ENCODE measurements at places on chromosomes 11 and 22. TPM values are rescaled to one million over a fixed set of nuclear protein-coding genes. Genes with fewer than 3 reads are reported as not detected.

DNA sequence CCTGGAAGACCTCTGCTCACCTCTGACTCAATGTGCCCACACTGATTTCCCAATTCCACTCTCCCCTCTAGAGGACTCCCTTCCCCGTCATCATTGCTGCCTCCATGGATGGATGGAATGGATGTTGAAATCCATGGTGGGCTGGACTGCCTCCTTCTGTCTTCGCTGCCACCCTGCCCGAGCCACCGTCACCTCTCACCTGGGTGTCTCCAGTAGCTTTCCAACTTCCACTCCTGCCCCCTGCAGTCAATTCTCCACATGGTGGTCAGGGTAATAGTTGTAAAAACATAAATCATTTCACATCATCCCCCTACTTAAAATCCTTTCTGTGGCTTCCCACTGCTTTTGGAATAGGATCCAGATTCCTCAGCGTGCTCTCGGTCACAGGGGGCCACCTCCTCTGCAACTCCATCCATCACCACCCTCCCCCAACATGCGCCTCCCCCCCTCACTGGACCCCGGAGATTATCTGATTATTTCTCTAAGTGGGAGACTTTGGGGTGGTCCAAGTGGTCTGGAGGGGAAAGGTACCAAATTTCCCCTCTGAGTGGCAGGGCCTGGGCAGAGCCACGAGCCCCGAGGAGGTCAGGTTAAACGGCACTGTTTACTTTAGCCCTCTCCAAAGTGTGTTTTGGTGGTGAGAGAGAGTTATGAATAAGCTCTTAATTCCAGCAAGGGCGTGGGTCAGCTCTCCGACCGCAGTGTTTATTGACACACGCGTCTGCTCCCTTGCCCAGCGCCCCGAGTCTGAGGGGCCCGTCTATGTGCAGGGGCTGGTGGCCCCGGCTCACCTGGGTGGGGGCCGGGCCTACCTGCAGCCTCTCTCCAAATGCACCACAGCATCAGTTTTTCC lies 313.7 kb downstream of the MN1 start:
- no peak for DNase-seq

DNA sequence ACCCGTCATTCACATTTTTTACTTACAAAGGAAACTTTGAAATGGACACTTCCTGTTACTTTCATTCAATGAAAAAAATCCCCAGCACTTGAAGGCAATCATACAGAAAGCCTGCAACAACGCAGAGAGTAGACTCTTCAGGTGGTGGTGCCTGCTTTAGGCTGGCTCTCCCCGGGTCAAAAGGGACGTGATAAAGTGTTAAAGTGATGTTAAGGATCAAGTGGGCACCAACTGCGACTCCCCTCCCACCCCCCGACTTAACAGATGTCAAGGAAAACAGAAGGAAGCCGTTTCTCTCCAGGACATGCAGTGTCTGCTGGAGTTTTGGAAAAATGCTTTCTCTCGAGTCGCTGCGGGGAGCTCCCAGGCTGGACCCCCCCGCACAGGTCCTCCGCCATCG lies 414 bp upstream of the PNPLA3 start:
- DNase-seq = no peak

GRCh38 chr22:40878922-40879321 lies 17.0 kb upstream of the DNAJB7 start:
- no peak for DNase-seq

DNA sequence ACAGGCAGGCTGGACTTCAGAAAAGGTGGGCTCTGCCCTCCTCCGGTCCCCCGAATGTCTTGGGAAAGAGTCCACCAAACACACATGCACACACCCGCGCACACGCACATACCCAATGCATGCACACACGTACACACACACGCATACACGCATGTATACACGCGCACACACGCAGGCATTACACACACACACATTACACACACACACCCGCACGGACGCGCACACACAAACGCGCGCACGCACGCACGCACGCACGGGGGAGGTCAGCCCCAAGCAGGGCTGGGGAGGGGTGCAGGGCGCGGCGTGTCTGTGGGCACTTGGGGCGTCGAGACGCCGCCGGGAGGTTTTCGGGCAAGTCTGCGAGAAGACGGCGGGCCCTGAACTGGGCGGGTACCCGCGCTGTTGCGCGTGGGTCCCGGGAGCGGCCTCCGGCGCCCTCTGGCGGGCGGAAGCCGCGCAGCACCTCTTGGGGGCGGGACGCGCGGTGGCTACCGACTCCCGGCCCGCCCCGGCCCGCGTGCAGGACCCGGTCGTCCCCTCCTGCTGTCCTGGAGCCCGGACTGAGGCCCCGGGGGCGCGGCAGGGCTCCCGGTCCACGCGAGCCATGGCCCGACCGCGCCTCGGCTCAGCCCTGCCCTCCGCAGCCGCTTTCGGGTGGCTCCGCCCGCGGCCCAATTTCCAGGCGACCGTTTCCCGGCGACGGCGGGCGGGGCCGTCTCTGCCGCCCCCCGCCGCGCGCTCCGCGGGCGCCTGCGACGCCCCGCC lies 3.6 kb downstream of the SEPTIN5 start:
- DNase-seq = peak; percentile 78

DNA sequence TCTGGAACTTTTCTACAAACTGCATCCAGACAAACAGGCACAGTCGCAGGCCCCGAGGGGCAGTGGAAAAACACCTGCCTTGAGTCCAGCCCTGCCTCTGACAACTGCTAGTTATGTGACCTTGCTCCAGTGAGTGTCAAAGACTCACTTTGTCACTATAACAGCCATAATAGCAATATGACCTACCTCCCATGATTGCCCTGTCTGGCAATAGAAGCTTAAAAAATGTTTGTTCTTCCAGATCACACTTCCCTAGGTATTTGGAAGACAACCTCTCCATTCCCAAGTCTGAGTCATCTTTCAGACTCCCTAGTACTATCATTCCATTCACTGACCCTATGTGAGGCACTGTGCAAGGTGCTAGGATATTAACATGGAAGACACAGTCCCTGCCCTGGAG lies 74.5 kb downstream of the RPL27A start:
- no peak for DNase-seq

- DNase-seq = no peak
Observed at GRCh38 chr22:33467080-33467479, 408.9 kb upstream of the SYN3 start.

GRCh38 chr11:26844963-26845362 lies 123.1 kb upstream of the SLC5A12 start:
- no peak for DNase-seq

GRCh38 chr11:29006668-29007067 lies 898.5 kb downstream of the METTL15 start:
- no peak for DNase-seq

GRCh38 chr11:133127741-133128140 lies 404.6 kb downstream of the OPCML start:
- no peak for DNase-seq

- DNase-seq = no peak
Observed at GRCh38 chr11:12439615-12440014, 62.2 kb downstream of the PARVA start.

DNA sequence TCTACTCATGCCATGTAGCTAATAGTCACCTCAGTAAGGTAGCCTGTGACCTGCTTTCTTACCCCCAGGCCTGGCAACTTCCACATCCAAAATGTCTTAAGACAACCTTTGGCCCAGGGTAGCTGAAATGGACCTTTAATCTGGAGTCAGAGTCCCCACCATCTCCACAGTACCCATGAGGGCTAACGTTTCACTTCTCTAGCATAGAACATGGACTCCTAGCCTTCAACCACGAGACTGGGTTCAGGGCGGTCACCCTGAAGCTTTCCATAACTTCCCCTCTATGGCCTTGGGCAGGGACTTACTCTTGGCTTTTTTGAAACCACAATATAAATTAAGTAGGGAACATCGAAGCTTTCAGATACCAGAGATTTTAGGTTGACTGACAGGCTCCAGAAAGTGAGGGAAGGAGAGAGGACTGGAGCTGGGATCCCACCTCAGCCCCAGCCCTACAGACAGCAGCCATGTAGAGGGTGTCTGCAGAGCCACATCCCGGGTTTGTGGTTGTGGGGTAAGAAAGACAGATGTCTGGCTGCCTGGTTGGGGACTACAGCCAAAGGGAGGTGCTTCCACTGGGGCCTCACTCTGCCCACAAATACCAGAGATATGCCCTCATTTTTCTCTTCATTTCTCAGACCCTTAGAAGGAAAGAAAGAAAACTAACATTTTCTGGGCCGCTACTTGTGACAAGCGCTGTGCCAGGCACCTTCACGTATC lies 2.6 kb downstream of the TBC1D10A start:
- no peak for DNase-seq

GRCh38 chr11:33449798-33450197 lies 192.6 kb downstream of the HIPK3 start:
- DNase-seq = no peak

GRCh38 chr22:36068776-36069344 lies 40.2 kb upstream of the RBFOX2 start:
- DNase-seq = no peak

GRCh38 chr11:119488256-119488995 lies 65.5 kb upstream of the THY1 start:
- DNase-seq = no peak

DNA sequence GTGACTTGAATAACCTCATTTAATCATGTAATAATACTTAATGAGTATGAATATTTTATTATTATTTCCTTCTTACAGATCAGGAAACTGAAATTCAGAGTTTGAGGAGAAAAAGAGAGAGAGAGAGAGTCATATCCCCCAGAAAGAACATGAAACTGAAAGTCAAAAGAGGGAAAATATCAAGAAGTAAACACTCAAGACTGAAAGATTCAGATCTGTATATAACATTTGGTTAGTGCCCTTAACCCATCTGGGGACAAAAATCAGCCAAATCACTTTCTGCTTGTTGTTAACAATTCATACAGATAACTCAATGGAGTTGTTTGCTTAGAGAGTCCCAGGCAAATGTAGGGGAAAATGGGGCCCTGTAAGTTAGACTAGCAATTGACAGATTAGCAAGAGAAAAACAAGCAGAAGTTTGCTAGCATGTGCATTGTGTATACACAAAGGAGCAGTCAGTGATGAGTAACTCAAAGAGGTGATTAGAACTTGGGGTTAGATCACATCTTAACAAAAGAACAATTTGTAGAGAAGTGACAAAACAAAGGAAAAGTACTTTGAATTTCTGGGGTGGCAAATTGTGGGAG lies 25.9 kb upstream of the MMP13 start:
- no peak for DNase-seq

DNA sequence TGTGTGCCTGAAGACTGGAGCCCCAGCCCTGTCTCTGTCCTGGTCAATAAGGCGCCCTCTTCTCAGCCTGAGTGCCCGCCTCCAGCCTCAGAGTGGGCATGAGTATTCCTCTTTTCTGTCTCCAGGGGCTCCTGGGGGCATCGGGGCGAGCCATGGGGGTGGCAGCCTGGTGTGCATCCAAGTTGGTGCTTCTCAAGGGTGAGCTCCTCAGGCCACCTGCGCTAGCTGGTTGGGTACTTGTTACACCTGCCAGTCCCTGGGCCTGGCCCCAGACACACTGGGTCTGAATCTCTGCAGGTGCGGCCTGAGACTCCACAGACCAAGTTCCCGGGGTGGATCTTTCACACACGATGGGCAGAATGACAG lies 168.6 kb upstream of the B3GAT1 start:
- no peak for DNase-seq

DNA sequence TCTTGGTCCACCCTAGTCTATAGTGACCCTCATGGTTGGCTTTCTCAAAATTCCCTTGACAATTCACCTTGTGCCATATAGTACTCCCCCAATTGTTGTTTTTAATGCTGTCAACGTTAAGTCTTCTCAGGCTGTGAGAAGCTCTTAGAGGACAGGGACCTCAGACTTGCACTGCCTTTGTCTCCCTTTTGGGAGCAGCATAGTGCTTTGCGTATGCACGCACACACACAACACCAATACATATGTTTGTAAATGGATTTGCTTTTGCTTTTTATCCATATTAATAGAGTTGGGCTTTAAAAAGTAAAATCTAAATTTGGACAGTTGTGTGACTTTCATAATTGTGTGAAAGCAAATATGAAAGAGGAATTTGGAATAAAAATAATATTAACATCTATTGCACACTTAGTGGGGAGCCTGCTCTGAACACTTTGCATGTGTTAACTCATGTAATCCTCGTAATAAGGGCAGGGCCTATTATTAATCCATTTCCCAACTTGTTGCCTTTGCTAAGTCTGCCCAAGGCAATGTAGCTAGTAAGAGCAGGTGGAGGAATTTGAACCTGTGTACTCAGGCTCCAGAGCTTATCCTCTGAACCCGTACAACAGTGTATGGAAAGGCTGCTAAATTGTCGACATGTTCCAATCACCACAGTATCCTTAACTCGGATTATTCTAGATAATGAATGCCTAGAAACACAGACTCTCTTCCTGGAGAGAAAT lies 257.7 kb upstream of the NARS2 start:
- no peak for DNase-seq

The PTGDR2 gene
- 0.25 TPM for total RNA-seq

The FAM181B gene
- total RNA-seq = not detected

The TRIM51 gene
- total RNA-seq = not detected

The OR4A5 gene
- total RNA-seq = not detected

The ZP1 gene
- not detected for total RNA-seq

The LARGE2 gene
- 1.1 TPM for total RNA-seq

The OTOG gene
- not detected for total RNA-seq

The MMP13 gene
- total RNA-seq = 0.51 TPM

The NRIP3 gene
- total RNA-seq = 3.0 TPM

The BCO2 gene
- total RNA-seq = 3.6 TPM

The OR4X2 gene
- total RNA-seq = not detected

Data from activated naive CD4-positive, alpha-beta T cell treated with anti-CD3 and anti-CD28 coated beads, Interleukin-2, amount 50 U/mL, for 72 hours (primary cell).